WTC11 (cell line): ENCODE measurements at places on chromosomes 11 and 22.

- no peak for DNase-seq
Observed at GRCh38 chr22:28911777-28912669, 28.7 kb downstream of the ZNRF3 start.

GRCh38 chr11:78347956-78348355 is 69.7 kb downstream of the GAB2 start:
- DNase-seq = no peak

DNA sequence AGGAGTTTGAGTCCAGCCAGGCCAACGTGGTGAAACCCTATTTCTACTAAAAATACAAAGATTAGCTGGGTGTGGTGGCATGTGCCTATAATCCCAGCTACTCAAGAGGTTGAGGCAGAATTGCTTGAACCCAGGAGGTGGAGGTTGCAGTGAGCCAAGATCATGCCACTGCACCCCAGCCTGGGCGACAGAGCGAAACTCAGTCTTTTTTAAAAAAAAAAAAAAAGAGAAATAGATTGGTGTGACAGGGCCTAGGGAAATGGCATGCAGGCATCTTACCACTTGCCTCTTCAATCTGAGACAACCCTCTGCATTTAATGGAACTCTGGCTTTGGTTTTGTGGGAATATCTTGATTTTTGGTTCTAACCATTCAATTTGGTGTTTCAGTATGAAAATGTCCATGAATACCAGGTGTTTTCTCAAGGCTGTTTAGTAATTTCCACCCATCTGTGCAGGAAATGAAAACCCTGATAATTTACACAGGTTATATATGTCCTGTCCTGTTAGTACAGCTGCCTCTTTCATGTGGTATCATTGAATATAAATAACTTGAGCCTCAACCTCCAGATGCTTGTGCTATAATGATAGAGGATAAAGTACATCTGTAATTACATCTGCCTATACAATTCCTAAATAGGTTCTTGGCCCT is 8.4 kb downstream of the XBP1 start:
- DNase-seq = no peak

DNA sequence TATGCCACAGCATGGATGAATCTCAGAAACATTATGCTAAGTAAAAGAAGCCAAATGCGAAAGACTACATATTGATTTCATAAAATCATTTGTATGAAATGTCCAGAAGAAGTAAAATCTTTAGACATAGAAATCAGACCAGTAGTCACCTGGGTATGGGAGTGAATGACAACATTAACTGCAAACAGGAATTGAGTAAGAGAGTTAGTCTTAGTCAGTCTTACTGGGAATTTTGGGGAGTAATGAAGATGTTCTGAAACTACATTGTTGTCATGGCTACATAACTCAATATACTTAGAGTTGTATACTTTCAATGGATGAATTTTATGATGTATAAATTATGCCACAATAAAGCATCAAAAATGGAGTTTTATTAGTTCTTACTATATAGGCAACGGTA is 107.8 kb upstream of the CHORDC1 start:
- no peak for DNase-seq

- DNase-seq = no peak
Observed at GRCh38 chr11:6531267-6531752, 34.2 kb downstream of the DNHD1 start.

GRCh38 chr11:127393460-127393997 is 393.0 kb upstream of the KIRREL3 start:
- no peak for DNase-seq

GRCh38 chr22:20433191-20433590 is 4.4 kb downstream of the SCARF2 start:
- DNase-seq = no peak

GRCh38 chr11:66789097-66789890 is 53.9 kb upstream of the RCE1 start:
- DNase-seq = no peak

GRCh38 chr11:56817661-56818060 is 69.2 kb upstream of the OR9G4 start:
- no peak for DNase-seq

DNA sequence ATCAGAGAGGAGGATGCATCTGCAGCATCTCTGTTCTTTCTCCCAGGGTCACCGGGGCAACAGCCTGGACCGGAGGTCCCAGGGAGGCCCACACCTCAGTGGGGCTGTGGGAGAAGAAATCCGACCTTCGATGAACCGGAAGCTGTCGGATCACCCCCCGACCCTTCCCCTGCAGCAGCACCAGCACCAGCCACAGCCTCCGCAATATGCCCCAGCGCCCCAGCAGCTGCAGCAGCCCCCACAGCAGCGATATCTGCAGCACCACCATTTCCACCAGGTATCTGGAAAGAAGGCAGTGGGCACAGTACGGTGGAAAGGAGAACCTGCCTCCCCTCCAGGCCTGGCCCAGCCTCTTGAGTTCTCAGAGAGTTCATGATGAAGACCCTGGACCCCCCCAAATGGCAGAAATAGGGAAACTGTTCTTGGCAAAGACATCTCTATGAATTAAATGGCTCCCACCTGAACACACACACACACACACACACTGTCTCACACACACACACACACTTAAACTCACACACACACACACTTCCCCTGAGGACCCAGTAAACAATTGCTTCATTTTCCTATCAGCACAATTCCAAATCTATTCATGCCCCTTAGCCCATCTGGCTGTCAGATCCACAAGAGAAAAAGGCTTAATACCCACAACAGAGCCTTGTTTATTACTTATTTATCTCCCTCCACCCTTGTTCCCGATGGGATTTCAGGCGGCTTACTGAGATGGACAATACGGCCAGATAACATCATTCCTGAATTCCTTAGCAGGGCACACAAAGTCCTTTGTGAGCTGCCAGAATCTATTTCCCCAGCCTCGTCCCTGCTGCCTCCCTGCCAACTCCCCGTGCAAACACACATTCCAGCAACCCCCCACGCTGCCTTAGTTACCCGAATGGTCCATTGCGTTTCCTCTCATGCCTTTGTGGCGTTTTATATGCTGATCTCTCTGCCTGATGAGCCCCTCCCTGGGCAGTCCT is 8.1 kb downstream of the TMA7B start:
- DNase-seq = no peak

GRCh38 chr11:111236383-111236782 is 9.1 kb upstream of the POU2AF2 start:
- no peak for DNase-seq

- no peak for DNase-seq
Observed at GRCh38 chr11:113894421-113894996, 10.1 kb upstream of the HTR3B start.
